ENCODE measurements at places on chromosomes 6 and 20.

- no peak for DNase-seq
These were observed 454.3 kb downstream of the BTBD3 start for GRCh38 chr20:12371990-12372389.

- DNase-seq, result no peak
These were observed 57.6 kb downstream of the IMPG1 start for GRCh38 chr6:76014626-76015530.

DNA sequence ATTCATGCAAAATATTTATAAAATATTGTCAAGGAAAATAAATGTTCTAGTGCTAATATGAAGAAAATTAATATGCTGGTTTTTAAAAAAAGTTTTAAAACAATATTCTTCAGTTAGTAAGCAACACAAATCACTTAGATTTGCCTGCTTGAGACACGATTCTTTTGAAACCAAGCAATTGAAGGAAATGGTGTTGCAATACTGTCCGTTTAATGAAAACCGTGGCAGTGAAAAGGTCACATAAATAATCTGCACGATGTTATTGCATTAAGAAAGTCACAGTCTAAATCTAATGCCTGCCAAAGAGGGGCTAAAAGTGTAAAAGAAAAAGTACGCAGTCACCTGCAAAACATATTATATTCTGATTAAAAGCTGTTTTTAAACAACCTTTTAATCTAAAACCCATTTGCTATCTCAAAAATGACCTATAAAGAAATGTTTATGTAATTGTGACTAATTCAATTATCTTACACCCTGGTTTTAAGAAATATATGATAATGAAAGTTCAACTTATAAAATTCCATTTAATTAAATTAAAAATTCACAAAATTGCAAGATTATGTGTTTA, 143.0 kb downstream of the GMDS start:
- DNase-seq, result no peak

DNA sequence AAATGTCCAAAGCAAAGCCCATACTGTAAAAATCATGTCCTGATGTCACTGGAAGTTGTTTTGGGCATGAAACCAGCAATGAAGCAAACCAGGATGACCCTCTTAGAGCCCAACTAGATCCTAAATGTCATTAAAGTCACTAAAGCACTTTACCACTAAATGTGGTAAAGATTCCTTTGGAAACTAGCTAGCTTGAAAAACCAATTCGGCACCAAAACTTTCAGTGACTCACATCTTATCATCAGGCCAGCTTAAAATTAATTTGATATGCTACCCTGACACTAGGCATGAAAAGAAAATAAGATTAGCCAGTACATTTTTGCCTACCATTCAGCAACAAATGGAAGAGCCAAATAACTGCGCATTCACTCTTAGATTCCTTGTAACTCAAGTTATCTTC, 145.8 kb downstream of the PACRG start:
- DNase-seq, result no peak

DNA sequence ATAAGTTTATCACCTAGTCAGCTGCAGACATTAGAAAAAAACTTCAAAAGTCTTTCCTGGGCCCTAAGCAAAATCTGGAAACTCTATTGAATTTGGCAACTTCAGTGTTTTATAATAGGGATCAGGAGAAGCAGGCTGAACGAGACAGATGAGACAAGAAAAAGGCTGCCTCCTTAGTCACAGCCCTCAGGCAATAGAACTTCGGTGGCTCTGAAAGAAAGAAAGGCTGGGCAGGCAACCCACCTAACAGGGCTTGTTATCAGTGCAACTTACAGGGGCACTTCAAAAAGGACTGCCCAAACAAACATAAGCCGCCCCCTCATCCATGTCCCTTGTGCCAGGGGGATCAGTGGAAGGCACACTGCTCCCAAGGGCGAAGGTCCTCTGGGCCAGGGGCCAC, 657.9 kb upstream of the HS3ST5 start:
- peak; percentile 75 for DNase-seq

GRCh38 chr6:31586008-31586407, at the start of gene LST1:
TSS of gene LST1 (plus strand) at chr6:31586277. CDS start at chr6:31587300, 1,023 bp downstream.
- no peak for DNase-seq
